ENCODE measurements at places on chromosomes 1 and 21.
A peak's percentile ranks its signal among the peaks of the same experiment; 100 is the strongest.

DNA sequence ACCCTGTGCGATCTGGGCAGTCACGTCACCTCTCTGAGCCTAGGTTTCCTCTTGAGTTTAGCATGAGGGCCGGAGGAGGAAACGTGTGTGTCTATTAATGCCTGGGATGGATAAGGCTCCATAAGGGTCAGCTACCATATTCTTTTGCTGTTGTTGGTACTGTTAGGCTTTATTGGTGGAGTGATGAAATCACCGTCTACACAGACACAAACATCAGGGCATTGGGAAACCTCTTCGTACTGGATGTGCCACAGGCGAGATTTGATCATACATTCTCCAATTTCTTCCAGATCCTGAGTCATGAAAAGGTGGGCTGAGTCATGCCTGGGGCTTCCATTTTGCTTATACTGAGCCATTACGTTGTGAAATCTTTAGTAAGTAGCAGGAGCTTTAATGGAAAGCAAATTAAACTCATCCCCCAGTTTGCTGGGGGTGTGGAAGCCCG is 24.9 kb upstream of the GRHL3 start:
- no peak for DNase-seq

- DNase-seq: no peak
Observed at GRCh38 chr1:77757603-77758002, 2.0 kb downstream of the USP33 start.

DNA sequence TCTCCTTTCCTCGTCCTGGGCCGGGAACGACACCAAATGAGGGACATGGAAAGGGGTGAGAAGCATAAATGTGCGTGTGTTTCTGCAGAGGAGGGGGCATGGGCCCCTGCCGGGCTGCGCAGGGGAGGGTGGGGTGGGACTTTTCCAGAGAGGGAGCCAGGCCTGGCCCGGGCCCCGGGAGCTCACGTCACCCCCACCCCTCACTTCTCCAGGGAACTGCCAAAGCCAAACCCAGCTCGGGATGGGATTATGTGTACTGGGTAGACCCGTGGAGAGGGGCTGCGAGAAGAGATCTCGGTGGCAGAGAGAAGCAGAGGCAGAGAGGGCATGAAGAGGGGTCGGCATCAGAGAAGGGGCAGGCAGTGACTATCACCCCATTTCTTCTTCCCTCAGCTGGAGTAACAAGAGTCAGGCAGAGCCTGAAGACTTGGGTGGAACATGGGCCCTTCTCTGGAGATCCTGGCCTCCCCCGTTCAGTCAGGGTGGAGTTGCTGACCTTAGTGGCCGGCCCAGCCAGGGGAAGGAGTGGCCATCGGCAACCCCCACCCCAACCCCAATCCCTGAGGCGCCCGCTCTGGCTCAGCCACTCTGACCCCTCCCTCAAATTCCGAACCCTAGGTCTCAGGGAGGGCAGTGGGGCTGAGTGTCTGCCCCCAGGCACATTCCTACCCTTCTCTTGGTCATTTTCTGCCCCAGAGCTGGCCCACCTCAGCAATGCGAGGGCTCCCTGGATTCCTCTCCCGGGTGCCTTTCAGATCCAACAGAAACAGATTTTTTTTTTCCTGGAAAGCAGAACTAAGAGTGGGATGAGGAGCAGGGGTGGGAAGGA is 1.2 kb downstream of the ADAMTSL4 start:
- DNase-seq: no peak

DNA sequence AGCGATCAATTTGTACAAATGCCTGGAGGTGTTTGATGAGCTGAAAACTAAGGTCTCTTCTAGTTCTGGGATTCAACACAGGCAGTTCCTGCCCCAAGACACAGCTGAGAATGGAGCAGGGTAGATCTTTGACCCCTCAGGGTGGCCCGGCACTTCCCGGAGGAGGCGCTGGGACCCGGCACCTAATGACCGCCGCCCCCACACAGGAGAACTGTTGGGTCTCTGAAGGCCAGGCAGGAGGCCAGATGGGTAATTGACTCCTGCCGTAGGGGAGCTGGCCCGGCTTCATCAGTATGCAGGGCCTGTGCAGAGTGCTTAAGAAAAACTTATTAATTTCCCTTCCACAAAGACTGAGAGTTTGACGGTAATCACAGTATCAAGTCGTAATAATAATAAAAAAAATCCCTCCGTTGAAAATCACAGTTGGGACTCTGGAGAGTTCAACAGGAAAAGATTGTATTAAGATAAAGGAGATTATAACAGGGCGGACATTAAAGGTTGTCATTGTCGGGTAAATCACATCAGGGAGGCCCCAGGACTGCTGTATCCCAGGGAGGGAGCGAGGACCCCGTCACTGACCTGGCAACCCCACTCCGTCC is 51.7 kb downstream of the UBIAD1 start:
- DNase-seq: no peak

GRCh38 chr1:202589190-202589930 is 120.9 kb downstream of the SYT2 start:
- no peak for DNase-seq

GRCh38 chr1:41977326-41977725 is 58.6 kb upstream of the HIVEP3 start:
- no peak for DNase-seq

DNA sequence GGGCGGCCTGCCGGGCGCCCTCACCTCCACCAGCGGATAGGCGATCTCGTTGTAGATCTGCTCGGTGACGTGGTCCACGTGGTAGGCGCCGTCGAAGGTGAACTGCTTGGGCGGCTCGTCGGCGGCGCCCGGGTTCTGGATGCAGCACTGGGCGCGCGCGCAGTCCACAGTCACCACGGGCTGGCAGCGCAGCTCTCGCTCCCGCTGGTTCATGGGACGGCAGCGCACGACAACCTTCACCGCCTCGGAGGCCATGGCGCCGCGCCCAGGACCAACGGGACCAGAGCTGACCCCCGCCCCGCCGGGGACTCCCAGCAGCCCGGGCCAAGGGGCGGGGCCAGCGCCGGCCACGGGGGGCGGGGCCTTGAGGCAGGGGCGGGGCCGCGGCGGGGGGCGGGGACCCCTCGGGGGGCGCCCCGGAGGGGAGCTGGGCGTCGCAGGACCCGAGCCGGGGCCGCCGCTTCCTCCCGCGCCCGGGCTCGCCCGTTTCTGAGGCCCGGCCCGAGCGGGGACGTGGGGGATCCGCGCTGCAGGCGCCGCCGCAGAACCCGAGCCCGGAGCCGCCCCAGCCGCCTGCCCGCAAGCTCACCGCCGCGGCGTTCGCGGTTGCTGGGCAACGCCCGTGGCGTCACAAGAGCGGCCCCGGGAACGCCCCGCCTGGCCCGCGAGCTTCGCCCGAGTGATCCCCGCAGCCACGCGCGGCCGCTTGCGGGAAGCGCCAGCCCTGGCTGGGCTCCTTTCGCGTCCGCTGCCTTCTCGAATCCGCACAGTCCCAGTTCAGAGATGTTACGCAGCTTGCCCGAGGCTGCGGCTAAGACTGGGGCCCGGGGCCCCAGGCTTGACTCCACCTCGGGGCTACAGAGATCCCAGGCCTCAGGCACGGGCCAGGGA is at the start of gene KIF17:
TSS of gene KIF17 (minus strand) at position 556 of the 891 bp plus-strand sequence. CDS start at position 255, 301 bp downstream.
- no peak for DNase-seq

- no peak for DNase-seq
Observed at GRCh38 chr21:34865400-34866241, 183.5 kb downstream of the RUNX1 start.

GRCh38 chr1:41571041-41571440 is 86.6 kb upstream of the EDN2 start:
- DNase-seq: no peak

- DNase-seq: peak; percentile 33
Observed at GRCh38 chr21:16069178-16070112, 339.7 kb downstream of the USP25 start.

- DNase-seq: no peak
Observed at GRCh38 chr21:39979321-39979720, 112.1 kb downstream of the PCP4 start.

- no peak for DNase-seq
Observed at GRCh38 chr1:91234181-91234580, 170.5 kb downstream of the HFM1 start.

DNA sequence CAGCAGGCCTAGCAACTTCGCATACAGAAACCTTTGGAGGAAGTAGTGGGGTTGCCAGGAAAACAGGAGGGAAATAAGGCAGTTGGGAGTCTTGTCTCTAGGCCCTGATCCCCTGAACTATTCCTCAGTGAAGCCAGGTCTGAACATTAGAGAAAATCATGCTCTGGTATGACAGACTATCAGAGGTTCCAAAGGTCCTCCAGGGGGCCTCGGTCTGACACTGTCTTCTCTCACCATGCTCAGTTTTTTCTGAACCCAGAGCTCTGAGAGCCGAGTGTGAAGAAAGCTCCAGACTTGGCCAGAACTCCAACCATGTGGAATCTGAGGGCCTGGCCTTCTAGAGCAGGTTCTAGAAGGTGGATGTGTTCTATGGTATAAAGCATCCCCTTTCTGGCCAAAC is 4.0 kb downstream of the TOMM40L start:
- DNase-seq: no peak

DNA sequence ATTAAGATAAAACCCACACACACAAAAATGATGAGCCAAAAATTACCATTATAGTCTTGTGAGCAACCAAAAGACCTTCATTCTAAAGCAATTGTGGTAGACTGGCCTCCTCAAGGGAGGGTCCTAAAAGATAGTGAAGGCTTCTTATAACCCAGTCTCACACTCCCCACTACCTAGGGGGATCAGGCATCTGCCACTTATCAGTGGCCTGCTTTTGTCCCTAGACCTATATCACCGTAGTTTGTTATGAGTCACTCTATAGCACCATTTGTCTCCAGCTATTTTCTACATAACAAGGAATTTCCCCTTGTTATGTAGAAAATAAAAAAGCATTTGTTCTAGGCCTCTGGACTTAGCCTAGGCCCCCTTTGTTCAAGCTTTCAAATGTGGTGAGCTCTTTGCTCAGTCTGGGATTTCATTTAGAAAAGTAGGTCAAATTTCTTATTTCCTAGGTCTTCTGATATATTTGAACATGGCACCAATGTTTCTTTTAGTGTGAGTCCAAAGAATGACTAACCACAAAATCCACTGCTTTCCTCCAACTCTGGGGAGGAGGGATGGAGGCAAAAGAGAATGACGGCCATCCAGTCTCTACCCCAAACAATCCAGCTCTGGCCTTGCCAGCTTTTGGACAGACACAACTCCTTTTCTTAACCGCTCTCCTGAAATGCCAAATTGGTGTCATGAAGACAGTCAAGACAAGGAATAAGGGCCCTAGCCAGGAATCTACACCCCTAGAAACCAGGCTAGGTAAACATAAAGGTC is 8.9 kb downstream of the ADAR start:
- no peak for DNase-seq

DNA sequence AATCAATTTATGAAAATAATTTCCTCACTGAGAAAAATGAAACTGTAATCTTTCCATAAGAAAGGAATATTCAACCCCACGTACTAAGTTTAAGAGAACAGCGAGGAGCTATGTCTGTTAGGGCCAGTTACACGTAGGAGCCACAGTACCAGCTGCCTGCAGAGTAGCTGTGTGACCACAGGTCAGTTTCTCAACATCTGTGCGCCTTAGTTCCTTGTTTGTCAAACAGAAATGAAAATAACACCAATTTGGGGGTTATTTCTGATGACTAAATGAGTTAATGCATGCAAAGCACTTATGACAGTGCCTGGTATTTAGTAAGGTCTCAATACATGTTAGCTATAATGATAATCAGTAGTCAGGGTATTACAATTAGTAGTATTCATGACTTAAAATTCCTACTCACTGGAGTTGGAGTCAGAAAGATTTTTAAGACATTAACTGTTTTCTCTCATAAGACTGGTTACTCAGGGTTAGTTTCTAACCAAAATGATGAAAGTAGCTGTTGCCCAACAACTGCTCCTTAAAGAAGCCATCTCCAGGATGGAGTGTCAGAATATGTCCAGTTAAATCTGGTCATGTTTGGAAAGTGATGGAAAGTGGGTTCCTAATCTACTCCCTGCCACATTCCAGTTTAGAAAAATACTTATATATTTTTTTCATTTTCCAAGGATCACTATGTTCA is 85.8 kb upstream of the ZNF648 start:
- no peak for DNase-seq

DNA sequence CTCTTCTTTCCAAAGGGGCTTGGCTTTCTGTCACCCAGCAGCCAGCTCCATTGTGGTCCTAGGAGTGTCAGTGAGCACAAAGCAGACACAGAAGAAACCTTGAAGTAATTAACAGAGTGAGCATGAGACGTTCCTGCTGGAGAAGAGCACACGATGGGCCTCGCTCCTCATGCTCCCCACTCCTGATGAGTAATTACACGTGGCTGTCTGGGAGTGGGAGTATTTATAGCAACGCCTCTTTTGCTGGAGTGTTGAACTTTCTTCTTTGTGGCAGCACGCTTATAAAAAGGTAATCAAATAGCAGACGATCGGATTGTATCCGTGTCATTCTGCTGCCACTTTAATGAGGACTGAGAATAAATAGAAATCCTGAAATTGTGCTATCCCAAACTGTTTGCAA is 185.8 kb downstream of the CAMTA1 start:
- no peak for DNase-seq

DNA sequence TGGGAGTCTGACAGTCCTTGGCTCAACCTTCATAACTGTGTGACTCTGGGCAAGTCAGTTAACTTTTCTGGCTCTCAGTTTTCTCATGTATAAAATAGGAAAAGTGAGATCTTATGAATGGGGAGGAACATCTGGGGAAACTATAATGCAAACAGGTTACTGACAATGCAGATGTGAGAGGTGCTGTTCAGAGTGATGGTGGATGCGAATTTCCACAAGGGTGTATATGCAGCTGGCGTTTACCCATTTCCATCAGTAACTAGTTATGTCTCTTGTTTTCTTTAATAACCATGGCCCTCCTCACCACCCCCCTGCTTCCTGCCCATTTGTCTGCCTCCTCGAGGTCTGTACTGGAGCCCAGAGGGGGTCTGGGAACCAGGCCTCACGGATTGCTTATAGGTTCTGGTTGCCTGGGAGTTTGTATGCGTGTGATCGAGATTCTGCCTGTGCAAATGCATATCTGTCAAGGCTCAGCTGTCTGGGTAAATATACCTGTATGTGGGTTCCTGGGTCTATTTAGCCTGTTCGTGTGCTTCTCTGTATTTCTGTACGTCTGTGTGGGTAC is 44.4 kb downstream of the AHDC1 start:
- no peak for DNase-seq

DNA sequence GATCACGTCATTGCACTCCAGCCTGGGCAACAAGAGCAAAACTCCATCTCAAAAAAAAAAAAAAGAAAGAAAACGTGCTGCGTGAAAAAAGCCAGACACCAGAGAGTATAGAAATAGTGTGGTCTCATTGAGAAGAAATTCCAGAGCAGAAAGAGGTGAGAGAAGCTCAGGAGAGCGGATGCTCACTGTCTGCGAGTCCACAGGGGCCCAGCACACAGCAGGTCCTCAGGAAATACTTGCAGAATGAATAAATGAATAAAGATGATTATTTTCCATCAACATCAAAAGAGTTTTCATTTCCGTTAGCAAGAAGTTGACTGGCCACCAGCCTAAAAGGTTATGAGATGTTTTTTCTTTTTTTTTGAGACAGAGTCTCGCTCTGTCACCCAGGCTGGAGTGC is 14.4 kb downstream of the CASP9 start:
- DNase-seq: no peak

DNA sequence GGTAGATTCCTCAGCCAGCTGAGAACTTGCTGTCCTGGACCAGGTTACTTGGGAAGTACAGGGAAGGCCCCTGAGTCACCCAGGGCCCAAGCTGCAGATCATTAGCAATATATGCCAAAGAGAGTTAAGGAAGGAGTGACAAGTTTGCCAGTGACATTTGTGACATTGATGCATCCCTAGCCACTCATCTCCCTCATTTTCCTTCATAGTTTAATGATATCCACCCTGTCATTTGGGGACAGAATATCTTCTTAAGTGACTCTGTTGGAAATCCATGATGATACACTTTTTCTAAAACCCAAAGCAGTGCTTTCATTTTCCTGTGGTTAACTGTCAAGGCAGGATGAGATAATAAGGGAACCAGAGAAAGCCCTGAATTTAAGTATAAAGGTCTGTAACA is 3.2 kb downstream of the TNN start:
- DNase-seq: no peak

- DNase-seq: no peak
Observed at GRCh38 chr1:45243476-45244343, 37.3 kb upstream of the ZSWIM5 start.
